ENCODE measurements at places on chromosomes 7 and 10.

DNA sequence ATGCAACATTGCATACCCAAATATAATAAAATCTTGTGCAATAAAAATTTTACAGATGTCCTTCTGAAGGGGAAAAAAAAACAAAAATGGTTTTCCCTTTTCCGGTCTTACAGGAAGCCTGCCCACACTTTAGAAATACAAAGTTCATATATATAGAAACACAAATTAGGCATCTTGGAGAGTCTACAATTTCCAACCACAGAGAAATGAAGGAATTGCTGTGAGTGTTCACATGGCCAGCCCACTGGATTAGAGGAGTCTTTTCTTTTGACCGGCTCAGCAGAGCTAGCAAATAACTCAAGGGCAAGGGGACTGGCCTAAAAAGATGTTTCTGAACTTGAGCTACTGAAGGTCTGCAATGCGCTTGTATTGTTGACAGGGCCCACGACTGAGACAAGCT is 92.4 kb downstream of the GLI3 start:
- DNase-seq, result no peak

DNA sequence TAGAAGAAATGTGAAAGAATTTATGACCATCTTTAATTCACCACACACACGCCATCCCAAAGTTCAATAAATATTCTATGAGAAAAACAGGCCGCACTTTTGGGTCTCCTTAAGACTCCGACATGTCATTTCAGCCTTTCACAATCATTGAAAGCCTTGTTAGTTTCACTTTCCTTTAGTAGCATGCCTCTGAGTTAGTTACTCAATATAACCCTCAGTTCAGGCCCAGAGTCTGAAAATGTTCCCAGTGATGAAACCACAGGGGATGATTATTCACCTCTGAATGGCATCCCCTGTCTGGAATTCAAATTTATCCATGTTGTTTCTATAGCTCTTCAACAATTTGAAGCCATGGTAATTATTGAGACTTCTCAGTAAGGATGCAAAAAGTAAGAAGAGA is 278.1 kb upstream of the NRP1 start:
- no peak for DNase-seq

DNA sequence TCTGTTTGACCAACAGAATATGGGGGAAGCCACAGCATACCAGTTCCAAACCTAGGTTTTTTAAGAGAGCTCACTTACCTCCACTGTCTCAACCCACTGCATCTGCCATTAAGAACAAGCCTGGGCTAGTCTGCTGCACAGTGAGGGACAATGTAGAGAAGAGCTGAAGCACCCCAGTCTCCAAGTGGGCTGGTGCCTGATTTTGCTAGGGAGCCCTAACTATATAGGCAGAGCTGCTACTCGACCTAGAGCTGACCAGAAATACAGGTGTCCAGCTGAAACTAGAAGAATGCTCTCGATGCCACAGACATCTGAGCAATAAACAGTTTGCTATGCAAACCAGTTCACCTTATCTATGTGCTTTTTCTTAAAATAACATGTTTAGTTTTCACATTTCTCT is 106.9 kb upstream of the BET1 start:
- DNase-seq, result no peak

DNA sequence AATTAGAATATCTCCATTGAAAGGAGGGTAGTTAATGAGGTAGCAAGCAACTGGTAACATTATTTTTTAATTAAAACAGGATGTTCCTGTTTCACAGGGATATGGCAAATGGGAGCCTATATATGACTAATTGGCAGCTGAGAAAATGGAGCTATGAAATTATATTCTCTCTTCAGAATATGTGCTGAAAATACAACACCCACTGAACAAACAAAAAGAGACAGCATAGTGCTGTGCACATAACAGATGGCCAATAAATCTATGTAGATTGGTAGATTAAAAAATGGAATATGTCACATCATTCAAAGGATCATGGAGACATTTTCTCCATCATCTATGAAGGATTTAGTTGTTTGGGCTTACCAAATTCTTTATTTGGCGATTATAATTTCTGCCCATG is 362.0 kb downstream of the GPR37 start:
- no peak for DNase-seq

Measured in KG1 (cell line).